ENCODE measurements at places on chromosomes 7 and 10.

DNA sequence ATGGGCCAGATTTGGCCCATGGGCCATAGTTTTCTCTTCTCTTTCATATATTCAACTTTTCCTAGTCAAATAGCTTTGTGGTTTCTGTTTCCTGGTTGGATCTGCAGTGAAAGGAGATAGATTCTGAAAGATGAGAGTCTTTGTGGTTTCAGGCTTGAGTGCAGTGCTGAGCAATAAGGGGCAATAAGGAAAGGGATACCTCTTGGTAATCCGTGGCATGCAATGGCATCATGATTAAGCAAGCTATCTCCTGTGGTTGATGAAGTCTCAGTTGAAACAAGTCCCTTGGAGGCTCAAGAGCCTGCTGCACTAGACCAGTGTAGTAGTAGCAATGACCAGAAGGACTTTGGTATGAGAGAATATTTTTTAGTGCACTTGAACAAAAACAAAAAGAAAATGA is 187.7 kb upstream of the CNTNAP2 start:
- DNase-seq = no peak

- DNase-seq = no peak
Measured at GRCh38 chr7:156478486-156478885, 162.1 kb upstream of the RNF32 start.

GRCh38 chr7:28055161-28055544 is 125.4 kb downstream of the JAZF1 start:
- DNase-seq = no peak

DNA sequence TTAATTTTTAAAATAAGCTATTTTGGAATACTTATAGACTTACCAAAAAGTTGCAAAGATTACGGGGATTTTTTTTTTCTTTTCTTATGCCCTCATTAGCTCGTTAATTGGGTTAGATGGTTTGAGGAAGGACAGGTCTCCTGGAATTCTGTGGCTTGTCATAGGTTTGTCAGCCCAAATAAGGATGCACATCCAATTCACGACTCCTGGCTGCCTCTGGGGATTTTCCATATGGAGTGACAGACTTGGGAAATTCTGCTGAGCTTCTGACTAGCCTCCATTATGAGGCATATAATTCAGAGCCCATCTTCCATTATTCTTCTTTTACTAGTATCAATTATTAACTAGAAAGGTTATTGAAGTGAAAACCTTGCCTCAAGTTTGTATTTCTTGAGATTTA is 102.1 kb downstream of the AUTS2 start:
- DNase-seq = no peak

DNA sequence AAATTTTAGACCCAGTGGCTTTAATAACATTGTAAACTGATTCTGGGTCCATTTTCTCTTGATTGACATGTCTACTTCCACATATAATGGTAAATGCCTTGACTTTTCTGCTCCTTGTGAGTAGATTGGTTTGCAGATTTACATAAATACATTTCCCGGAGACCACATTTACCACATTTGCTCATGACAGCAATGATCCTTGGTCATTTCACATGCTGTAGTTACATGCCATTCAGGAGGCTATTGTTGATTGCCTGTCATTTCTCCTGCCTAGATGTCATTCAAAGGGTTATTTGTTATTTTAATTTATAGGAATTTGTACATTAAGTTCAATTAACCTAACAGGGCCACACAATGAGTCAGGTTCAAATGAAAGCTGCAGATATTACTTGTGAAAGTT is 280.5 kb downstream of the CNTNAP2 start:
- no peak for DNase-seq
